ENCODE measurements at places on chromosomes 12 and 14. TPM values are rescaled to one million over a fixed set of nuclear protein-coding genes. Genes with fewer than 3 reads are reported as not detected.

REM2 gene
- 3.0 TPM for total RNA-seq

SRGAP1 gene
- total RNA-seq: 14.8 TPM

STON2 gene
- 24.0 TPM for total RNA-seq

DIP2B gene
- total RNA-seq: 39.4 TPM

DNA sequence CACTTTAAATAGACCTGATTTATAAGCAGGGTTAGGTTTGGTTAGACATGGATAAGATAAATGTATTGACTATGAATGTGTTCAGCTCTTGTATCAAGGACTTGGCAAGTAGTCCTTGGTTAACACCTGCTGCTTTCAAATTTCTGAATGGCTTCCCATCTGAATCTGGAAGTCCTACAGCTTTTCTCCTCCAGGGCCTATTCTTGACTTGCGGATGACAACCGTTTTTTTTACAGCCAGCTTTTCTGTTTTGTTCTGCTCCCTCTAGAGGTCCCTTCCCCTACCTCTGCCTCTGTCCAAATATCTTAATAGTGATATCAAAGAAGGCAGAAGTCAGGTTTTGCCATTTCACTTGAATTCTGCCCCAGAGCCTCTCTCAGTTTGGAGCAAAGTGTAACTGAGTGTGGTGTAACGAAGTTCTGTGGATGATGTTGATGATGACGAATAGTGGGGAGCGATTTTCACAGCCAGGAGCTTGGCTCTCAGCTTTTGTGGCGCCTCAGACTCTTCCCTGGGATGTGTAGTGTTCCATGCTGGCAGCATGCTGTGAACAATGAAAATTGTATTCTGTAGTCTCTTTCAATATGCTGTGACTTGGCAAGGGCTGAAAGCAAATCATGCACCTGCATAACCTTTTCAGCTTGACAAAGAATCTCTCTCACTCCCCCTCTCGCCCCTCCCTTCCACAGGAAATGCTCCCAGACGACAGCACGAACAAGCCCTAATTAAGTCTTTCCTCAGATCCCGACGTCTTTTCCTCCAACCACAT lies 5.0 kb upstream of the SLC4A8 start:
- DNase-seq: no peak

DNA sequence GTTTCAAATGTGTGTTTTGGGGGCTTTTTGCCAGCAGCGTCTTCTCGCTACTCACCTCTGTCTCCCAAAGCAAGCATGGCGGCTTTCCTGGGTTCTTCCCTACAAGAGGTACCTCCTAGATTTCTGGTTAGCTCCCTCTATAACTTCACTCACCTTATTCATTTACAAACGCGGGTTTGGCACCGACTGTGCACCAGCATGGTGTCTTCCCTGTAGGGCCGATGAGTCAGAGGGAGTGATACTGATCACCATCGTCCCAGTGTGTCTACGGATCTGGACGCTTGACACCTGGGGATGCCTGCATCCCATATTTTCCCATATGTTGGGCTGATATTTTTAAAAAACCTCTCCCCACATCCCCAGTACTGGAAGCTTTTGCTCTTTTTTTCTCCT lies 8.0 kb upstream of the SERPINA12 start:
- DNase-seq: no peak

DNA sequence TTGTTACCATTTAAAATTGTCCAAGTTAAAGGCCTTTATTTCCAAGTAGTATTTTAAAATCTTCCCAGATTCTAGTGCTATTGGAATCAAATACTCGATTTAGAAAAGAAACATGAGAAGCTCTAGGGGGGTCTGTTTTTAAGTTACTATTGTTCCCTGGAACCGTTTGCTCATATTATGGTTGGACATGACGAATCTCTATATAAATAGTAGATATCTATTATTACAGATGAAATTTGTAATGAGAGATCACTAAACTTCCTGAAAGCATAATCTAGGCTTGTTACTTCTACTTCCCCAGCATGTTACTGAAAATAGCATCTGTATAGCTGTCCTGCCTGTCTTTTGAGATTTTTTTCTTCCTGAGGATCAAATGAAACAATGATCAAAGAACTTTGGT lies 70.1 kb downstream of the LGR5 start:
- DNase-seq: no peak

DNA sequence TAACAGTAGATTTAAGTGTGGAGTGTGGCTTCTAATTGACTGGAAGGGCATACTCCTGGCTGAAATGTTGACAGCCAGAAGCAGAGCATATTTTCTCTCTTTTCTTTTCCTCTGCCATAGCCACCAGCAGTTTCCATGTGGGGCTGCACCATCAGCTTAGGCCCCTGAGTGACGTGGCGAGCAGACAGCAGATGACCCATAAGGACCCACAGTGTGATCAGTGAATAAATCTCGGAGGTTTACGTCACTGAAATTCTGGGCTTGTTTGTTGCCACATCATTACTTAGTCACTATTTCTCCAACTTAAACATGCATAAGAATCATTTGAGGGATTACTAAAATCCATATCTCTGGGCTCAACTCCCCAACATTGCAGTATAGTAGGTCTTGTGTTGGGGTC lies 549.7 kb upstream of the TMEM132C start:
- no peak for DNase-seq

- DNase-seq: no peak
Observed at GRCh38 chr14:59282378-59282765, 93.9 kb downstream of the DAAM1 start.

GRCh38 chr12:128339126-128339520 lies 72.2 kb downstream of the TMEM132C start:
- DNase-seq: no peak

GRCh38 chr12:104615048-104615561 lies 158.4 kb downstream of the CHST11 start:
- no peak for DNase-seq

GRCh38 chr12:67759829-67760228 lies 111.3 kb downstream of the DYRK2 start:
- no peak for DNase-seq

DNA sequence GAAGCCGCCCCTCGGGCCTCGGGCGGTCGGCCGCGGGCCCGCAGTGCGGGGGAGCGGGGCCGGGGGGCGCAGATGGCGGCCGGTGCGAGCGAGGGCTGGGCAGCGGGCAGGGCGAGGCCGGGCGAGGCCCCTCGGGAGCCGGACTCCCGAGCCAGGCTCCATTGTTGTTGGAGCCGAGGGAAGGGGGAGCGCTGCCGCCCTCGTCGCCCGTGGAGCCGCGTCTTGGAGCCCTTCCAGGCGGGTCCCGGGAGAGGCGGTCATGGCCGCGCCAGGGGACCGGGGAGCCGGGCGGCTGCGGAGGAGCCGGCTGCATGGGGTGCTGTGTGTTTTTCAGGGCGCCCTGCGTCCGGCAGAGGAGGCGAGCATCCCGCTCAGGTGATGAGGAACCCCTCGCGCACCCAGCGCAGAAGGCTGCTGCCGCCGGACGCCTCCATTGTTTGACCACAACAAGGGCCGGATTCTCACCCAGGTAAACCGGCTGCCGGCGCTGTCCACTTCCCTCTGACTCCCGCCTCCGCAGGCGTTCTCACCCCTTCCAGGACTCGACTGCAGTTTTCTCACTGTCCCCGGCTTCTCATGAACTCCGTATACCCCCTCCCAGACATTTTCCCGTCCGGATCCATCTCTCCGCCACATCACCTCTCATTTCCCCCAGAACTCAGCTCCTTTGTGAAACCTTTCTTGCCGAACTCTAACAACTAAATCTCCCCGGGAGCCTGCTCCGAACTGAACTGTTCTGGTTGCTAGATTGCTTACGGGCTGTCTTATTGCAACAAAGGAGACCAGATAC lies 732 bp downstream of the ZNF664 start:
- peak; percentile 22 for DNase-seq

GRCh38 chr12:118304093-118304492 lies 68.6 kb downstream of the TAOK3 start:
- no peak for DNase-seq

GRCh38 chr14:93234798-93235197 lies 27.7 kb downstream of the UBR7 start:
- no peak for DNase-seq

DNA sequence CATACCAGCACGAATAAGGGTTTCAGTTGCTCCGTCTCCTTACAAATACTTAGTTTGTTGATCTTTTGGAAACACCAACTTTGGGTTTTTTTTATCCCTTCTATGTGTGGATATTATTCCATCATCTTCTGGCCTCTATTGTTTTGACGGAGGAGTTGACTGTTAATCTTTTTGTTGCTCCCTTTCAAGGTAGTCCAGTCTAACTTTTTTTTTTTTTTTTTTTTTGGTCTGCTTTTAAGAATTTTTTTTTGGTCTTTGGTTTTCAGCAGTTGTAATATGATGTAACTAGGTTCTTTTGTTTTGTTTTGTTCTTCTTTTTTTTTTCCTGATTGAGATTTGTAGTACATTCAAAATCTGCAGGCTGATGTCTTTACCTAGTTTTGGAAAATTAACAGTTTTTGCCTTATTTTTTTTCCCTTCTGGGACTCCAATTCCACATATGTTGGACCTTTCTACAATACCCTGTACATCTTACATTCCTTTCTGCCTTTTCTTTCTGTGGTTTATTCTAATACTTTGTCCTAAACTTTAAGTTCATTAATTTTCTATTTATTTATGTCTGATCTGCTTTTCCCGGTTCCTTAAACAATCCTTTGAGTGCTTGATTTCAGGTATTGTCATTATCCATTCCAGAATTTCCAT lies 54.9 kb downstream of the DNAH10 start:
- no peak for DNase-seq

DNA sequence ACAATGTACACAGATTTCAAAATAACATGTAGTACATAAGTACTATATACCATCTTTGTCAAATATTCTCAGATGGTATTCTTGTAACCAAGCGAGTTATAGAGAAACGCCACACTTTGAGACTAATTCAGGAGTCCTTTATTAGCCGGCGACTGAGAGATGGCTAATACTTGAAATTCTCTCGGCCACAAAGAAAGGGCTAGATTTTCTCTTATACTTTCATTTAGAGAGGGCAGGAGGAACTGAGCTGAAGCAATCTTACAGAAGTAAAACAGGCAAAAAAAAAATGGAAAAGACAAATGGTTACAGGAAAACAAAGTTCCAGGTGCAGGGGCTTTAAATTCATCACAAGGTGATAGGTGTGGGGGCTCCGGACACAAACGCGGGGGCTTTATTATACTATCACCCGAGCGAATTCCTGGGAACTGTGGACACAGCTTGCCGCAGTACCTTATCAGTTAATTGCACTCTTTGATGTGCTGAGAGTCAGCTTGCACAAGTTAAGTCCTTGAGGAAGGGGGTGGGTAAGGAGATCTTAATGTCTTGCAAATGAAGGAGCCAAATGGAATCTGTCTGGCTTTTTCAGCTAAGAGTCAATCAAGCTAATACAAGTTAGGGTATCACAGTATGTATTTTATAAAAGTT lies 382.3 kb downstream of the KCNH5 start:
- no peak for DNase-seq

- DNase-seq: peak; percentile 3
Observed at GRCh38 chr12:50221228-50222008, 54.2 kb upstream of the CERS5 start.

DNA sequence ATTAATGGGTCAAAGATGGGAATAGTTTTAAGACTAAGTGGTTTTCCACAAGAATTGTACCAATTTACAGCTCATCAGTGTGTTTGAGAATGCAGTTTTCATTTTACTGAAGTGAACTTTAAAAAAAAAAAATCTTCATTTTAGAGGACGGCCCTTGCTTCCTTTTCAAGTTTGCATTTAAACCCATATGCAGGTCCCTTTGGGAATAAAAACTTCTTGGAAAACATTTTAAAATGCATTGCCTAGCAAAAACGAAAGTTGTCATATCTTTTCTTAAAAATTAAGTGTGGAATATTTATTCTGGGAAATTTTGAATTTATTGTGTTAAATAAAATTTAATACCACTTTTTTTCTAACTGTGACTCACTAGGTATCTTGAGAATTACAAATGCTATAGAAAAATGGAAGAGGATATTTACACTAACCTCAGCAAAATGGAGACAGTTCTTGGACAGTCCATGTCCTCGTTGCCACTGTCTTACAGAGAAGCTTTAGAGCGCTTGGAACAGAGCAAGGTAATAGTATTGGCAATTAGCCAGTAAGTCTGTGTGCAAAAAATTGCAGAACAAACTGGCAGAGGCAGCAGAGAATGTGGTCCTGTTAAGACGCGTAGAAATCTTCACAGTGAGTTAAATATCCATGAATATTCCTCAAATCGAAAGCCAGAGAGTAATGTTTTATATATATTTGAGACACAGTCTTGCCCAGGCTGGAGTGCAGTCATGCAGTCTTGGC lies 209.7 kb downstream of the SYNE2 start:
- no peak for DNase-seq

GRCh38 chr14:43735932-43736331 lies 771.2 kb downstream of the FSCB start:
- no peak for DNase-seq

DNA sequence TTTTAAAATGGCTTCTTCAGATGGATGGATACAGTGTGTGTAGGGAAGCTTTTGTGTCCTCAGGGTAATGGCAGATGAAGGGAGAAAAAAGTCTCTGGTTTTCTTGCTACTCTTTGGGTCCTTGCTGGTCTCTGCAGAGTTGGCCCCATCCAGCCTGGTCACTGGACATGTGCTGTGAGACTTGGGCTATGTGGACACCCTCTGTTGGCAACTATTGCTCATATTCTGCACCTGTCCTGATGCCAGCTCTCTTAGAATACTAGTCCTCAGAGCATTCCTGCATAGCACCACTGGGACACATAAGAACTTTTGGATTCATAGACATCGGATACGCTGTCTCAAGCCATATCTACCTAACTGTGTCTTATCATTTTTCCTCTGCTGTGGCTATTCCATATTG lies 20.0 kb downstream of the NAV3 start:
- no peak for DNase-seq

Measured in neural crest cell (in vitro differentiated cells).